AG08396 (cell line): ENCODE measurements at places on chromosomes 2 and 18.

GRCh38 chr18:56381196-56381595 lies 257.2 kb downstream of the TXNL1 start:
- DNase-seq: no peak

DNA sequence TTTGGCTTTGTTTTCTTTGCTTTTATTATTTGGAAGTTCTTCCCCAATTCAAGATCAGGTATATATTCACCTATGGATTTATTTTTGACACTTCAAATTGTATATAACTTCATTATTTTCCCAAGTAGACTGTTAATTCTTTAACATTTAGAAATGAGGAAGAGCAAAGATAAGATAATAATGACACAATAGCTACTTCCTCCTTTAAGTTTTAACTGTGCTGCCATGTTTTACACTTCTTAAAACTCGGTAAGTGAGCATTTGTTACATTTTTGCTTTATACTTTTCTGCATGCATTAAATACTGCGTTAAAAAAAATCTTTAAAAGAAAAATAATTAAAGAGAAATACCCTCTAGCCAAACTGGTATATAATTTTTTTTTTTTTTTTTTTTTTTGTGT lies 32.5 kb downstream of the SLC66A3 start:
- no peak for DNase-seq

DNA sequence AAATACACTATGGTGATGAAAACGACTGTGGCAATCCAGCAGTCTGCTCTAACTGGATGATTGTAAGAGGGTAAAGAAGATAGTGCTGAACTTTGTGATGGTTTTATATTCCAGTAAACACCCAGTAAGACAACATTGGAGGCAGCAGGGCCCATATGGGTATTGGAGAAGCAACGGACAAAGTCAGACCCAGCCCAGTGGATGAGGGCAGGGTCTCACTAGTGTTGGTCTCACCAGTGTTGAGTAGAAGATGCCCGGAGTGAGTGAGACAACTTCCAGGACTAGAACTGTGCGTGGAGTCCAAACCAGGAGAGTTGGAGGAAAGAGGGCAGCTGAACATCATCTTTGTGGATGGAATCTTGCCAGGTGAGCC lies 71.9 kb upstream of the CELF4 start:
- no peak for DNase-seq

- no peak for DNase-seq
Observed at GRCh38 chr2:144517866-144518747, 1.8 kb downstream of the ZEB2 start.

GRCh38 chr2:159976527-159977160 lies 85.8 kb downstream of the PLA2R1 start:
- DNase-seq: no peak

- DNase-seq: peak; percentile 98
Observed at GRCh38 chr18:50374753-50375391, at the start of gene SKA1. Gene SKA1, plus strand, starts transcription at chr18:50375046. Its CDS starts 785 bp downstream, at chr18:50375831.

DNA sequence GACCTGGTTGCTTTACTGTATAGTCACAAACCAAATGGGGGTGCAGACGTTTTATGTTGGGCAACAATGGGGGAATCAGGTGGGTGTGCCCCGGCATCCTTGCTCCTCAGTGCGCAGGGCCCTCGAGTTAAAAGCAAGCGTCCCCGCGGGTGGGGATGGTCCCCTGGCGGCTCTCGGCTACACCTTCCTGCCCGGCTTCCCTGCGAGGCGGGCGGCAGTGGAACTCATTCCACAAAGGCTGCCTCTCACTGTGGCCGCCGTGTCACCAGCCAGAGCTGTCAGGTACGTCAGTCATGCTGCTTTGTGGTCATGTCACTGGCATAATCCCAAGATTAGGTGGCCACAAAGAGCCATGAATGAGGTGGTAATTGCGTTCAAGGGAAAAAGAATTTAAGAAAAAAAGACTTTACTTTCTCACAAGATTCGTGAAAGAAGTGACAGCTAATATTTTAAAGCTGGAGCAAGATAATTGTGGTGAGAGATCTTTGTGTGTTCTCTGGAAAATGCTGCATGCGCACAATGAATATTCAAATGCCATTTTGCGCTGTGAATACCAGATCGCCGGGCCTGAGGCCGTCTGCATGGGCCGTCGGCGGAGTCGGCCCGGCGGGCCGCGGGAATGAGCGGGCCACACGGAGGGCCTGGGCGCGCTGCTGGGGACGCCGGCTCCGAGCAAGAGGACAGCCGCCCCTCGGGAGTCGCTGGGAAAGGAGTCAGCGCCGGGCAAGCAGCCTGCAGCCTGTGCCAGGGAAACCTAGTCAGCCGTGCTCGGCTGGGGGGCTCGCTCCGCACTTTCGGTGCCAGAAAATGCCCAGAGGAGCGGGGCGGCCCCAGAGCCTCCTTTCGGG lies 82.3 kb upstream of the LDLRAD4 start:
- peak; percentile 60 for DNase-seq

DNA sequence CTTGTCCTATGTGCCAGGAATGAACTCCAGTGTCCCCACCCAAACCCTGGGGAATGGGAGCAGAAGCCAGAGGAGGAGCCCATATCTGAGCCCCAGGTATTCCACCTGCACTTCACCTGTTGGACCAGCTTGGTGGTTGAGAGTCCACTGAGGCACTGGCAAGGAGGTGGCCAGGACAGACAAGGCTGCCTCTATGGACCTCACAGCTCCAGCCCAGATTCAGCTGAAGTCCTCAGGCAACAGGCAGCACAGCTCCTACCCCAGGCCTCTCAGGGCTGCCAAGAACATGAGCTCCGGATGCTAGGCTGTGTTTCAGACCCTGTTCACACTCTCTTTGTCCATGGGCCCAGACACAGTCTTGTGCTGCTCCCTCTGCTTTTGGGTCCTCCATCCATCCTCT lies 2.9 kb upstream of the IL1F10 start:
- DNase-seq: no peak

DNA sequence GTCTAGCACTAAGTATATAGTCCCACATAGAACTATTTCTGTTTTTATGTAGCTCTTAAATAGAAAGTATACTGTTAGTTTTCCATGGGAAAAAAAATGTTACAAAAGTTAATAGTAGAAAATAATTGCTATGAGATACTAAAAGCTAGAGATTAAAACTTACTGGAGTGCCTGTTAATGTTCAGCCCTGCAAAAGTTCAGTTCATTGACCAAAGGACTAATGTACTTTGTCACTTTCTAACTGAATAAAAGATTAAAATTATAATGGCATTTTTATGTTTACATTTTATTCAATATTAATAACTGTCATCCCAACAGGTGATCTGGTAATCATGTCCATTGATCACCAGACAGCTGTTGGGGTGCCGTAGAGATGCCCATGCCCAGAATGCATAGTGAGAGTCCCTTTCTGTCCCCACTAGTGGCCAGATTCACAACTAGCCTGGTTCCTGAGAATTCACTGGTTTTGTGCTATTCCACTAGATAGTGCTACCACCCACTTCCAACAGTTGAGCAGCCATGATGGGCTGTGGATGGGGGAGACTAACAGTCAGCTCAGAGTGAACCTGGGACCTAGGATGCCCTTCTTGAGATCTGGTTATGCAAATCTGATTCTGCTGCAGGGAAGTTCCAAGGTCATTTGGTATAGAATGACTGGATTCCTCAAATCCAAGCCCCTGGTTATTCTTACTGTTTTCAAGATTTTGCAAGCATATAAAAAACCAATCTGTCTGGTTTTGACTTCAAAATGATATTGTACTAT lies 57.8 kb downstream of the AFTPH start:
- DNase-seq: no peak

DNA sequence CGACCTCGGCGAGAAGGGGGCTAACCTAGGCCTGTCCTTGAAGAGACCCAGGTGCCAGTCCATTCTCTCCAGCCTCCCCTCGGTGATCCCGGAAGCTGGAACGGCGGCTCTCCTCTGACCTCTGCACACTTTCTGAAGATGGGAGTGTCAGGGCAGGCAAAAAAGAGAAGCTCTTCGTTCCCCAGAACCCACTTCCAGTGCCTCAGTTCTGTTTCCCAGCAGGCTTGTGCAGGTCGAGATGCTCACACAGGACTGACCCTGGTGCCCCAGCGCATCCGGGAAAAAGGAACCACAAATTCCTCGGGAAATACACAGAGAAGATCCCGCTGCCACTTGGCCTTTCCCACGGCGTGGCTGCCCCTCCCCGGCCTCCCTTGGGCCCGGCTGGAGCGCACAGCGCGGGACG lies 681 bp upstream of the PTPN18 start:
- no peak for DNase-seq

DNA sequence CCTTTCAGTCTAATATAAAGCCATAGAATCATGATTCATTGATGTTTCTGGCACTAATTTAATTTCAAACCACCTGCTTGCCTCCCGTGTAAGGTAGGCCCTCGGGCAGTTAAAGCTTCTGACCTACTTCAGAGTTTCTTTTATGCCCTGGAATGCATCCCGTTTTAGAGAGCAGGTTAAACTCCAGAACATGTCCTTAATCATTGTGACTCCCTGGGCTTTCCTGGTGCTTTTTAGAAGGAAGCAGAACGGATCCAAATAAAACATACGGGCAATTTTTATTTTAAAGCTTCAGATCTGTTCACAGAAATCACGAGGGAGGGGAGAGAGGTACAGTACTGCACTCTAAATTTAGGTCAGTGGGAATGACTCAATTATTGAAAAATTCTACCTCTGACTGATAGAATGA lies 134.8 kb downstream of the GCA start:
- no peak for DNase-seq

DNA sequence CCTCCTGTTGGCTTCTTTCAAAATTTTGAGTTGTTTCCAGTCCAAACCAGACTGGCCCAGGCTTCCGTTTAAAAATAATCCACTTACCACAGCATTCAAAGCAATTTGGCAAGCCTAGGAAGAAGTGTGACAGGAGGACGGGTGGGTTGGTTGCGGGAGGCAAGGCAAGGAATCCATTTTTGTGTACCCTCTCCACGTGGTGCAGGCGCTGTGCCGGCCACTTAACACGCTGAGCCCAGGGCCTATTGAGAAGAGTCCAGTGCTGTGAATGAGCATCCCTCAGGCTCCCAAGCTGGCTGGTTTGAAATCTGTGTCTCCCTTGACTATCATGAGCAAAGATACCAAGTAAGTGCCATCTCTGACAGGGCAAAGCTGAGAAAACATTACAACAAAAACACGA lies 160.9 kb downstream of the NCKAP5 start:
- no peak for DNase-seq

- DNase-seq: peak; percentile 38
Observed at GRCh38 chr2:173997269-173997668, 32.1 kb upstream of the SP3 start.

GRCh38 chr2:178592655-178593054 lies 112.4 kb downstream of the PLEKHA3 start:
- no peak for DNase-seq

GRCh38 chr2:135875491-135876065 lies 665 bp downstream of the MCM6 start:
- DNase-seq: peak; percentile 75

DNA sequence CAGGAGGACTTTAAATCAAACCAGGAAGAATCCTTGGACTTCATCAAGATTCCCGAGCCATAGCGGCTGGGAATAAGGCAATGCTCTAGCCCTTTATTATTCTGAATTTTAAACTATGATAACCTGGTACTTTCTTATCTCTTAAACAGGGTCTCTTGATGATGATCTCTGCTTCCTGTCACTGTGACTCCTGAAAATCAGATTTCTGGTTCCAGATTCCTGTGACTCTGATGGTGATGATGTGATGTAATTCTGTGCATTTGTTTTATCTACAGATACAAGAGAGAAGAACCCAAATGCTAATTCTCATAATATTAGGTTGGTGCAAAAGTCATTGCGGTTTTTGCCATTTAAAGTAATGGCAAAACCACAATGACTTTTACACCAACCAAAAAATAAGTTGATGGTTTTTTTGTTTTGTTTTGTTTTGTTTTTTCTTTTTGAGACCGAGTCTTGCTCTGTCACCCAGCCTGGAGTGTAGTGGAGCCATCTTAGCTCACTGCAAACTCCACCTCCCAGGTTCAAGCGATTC lies 116.3 kb upstream of the CREB1 start:
- no peak for DNase-seq

GRCh38 chr2:233061591-233062450 lies 1.7 kb downstream of the INPP5D start:
- peak; percentile 61 for DNase-seq
